ENCODE measurements at places on chromosomes 4 and X.
A peak's percentile ranks its signal among the peaks of the same experiment; 100 is the strongest.

DNA sequence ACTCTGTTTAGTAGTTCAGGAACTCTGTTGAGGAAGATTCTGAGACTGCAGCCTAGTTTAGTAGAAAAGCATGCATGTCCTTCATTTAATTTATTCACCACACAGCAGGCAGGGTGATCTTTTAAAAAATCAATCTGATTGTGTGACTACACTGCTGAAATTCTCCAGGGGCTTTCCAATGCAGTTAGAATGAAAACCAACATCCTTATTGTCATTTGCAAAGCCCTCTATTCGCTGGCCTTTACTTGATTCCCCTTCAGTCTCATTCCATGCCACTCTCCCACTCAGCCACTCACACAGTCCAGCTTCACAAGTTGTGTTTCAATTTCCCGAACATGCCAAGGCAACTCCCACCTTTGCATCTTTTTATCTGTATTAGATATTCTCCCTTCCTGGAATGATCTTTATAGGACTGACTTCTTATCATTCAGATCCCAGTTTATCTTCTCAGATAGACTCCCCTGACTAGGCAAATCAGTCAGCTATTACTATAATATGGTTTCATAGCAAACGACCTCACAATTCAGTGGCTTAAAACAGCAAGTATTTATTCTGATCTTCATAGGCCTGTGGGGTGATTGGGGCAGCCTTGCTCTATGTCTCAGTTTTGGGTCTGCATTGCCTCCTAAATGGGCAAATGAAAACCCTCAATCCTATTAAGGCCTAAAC is 21.3 kb upstream of the FTHL17 start:
- DNase-seq, result no peak

DNA sequence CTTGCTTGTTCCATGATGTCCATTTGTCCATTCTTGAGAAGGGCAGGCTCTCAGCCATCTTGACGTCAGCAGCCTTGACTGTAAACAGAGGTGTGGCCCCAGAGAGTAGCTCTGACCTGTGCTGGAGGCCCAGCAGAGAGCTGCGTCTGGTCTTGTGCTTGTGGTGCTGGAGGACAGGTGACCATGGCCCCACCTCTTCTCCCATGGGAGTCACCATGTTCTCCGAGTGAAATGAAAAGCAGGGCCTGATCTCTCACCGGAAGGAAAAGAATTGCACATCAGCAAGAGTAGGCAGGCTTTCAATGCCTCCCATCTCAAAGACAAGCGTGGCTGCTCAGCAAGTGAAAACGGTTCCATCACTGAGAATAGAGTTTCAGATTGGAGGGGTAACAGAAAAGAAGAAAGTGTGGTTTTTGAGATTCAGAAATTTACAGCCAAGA is 11.5 kb downstream of the PARM1 start:
- DNase-seq, result no peak

DNA sequence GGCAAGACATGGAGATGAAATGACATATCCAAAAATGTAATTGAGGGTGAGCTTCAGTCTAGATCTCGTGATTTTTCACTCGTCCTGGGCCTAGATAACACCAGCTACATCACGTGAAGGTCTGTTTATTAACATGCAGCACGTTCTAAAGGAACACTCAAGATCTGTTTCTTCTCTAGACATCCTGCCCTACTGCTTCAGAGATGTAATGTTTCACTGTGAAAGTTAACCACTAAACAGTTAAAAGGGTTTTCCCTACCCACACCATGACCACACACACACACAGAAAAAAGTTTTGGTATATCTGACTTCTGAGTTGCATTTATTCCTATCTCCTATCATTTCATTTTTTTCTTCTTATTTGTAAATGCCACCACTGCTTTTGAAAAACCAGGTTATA is 52.3 kb upstream of the SMIM31 start:
- no peak for DNase-seq

DNA sequence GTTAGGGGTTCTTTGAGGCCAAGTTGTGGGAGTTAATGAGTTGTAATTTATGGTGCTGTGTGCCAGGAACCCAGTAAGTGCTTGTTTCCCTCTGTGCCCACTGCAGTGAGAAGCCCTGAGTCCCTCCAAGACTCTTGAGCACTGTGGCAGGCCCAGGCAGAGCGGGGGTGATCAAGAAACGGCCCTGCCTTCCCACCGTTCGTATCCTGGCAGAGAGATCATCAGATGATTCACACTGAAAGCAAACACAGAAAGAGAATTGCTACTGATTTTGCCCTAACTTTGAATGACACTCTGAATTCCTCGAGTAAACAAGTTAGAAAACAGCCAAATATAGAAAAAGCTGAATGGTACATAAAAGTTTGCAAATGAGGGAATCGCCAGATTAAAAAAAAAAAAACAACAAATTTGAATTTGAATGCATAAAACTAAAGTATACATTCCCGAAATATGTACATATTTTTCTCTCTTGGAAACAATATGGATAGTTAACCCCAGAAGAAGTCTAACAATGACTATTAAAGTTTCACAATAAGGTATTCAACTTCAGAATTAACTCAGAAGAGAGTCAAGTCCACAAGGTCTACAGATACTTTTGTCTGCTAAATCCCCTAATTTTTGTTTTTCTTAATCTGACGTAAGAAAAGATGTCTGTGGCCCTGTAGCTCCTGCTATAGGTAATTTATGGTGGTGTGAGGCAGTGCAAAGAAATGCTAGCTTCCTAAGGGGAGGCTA is 71.8 kb downstream of the AFAP1 start:
- no peak for DNase-seq

- DNase-seq, result no peak
Measured at GRCh38 chr4:28373601-28374000, 1513.0 kb downstream of the STIM2 start.

DNA sequence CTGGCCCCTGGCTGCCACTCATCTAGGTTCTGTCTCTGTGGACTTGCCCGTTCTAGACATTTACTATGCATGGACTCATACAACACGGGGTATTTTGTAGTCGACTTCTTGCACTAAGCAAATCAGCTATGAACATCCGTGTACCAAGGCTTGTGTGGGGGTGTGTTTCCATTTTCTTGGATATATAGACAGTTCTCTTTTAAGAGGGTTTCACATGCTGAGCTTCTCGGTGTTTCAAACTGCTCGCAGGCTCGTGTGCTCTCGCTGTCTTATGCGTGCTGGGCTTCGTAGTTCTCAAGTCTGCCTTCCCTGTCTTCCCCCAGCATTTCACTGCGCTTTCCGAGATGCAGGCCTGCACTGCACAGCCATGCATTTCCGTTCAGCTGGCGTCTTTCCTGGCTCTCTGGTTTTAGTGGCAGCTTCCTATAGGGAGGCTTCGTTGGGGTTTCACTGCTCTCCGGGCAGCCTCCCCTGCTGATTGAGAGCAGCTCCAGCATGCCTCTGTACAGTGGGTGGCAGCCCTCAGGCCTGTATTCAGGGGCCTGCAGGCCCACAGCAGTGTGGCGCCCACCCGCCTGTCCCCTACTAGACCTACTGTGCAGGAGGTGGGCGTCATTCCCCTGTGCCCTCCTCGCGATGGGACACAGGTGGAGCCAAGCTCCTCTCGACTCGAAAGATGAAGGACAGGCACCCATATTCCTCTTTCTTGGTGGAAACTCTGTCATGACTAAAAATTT is 27.6 kb downstream of the ZBTB49 start:
- no peak for DNase-seq

DNA sequence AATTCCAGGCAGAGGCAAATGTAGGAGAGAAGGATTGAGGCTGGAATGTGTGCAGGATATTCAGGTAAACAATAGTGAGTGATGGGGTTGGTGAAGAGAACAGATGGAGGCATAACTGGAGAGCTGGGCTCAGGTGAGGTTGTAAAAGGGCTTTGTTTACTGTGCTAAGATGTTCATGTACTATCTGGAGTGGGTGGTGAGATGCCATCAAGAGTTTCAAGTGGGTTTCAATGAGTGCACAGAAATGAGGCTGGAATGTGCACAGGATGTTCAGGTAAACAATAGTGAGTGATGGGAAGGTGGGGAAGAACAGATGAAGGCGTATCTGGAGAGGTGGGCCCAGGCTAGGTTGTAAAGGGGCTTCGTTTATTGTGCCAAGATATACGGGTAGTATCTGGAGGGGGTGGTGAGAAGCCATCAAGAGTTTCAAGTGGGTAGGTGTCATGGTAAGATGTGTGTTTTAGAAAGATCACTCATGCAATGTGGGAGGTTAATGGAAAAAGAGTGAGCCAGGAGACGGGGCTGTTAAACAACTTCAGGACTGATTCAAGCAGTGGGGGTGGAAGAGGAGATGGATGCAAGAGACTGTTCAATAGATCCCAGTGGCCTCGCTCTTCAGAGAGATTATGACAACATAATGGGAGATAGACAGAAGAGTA is 25.4 kb upstream of the NMU start:
- DNase-seq, result no peak

- peak; percentile 9 for DNase-seq
Measured at GRCh38 chr4:86357608-86358007, 2.2 kb downstream of the MAPK10 start.

GRCh38 chrX:131332331-131332730 is 43.2 kb upstream of the IGSF1 start:
- DNase-seq, result no peak

- no peak for DNase-seq
Measured at GRCh38 chrX:45806410-45807121, 605.9 kb upstream of the DIPK2B start.

DNA sequence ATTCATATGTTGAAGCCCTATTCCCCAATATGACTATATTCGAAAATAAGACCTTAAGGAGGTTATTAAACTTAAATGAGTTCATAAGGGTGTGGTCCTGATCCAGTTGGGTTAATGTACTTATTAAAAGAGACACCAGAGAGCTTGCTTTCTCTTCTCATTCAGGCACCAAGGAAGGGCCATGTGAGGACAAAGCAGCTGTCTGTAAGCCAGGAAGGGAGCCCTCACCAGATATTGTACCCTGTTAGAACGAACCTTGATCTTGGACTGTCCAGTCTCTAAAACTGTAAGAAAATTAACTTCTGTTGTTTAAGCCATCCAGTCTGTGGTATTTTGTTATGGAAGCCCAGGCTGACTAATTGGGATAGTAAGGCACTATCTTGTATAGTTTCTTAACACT is 9.1 kb upstream of the YTHDC1 start:
- DNase-seq, result no peak

- no peak for DNase-seq
Measured at GRCh38 chrX:129659141-129659540, 4.4 kb upstream of the APLN start.

DNA sequence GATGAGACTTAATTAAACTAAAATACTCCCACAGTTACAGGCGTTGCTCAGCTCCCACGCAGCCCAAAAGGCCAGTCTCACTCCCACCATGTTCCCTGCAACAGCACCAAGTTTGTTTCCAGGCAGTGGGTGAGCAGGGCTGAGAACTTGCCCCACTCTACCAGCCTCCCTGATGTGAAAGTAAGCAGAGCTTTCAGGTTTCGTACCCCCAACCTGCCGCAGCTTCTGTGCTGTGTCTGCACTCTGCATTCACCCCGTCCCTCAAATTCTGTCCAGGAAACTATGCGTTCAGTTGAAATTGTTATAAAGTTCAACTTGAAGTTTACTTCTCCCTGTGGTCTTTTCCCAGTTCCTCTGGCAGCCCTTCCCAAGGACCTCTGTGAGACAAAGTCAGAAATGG is 17.2 kb downstream of the GLUD2 start:
- DNase-seq, result no peak

GRCh38 chr4:53620956-53621355 is 29.7 kb upstream of the LNX1 start:
- no peak for DNase-seq

DNA sequence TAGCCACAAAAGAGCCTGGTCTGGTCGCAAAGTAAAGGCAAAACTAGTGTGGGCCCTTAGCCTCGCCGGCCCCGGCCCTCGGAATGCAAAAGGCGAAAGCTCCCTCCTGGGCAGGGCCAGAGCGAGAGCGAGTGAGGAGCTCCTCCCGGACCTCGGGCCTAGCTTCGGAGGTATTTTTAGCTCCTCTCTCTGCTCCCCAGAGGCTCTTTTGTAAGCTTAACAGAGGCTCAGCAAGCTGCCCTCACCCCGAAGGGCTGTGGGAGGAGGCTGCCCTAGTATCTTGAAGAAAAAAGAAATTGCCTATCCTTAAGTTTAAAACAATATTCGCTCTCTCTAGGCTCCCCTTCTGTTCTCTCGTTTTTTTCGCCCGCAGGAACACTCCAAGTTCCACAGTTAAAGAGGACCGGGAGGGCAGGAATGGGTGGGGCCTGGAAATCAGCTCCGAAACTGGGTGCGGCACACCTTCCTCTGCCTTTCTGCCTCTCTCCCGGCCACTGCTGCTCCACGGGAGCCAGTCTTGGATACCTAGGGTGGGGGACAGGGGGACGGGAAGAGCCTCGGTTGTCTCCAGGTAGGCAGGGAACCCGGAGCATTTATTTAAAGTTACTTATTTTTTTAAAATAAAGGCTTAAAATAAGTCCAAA is 12.1 kb downstream of the HAND2 start:
- no peak for DNase-seq

- DNase-seq, result no peak
Measured at GRCh38 chr4:1055721-1056590, 44.5 kb downstream of the FGFRL1 start.

DNA sequence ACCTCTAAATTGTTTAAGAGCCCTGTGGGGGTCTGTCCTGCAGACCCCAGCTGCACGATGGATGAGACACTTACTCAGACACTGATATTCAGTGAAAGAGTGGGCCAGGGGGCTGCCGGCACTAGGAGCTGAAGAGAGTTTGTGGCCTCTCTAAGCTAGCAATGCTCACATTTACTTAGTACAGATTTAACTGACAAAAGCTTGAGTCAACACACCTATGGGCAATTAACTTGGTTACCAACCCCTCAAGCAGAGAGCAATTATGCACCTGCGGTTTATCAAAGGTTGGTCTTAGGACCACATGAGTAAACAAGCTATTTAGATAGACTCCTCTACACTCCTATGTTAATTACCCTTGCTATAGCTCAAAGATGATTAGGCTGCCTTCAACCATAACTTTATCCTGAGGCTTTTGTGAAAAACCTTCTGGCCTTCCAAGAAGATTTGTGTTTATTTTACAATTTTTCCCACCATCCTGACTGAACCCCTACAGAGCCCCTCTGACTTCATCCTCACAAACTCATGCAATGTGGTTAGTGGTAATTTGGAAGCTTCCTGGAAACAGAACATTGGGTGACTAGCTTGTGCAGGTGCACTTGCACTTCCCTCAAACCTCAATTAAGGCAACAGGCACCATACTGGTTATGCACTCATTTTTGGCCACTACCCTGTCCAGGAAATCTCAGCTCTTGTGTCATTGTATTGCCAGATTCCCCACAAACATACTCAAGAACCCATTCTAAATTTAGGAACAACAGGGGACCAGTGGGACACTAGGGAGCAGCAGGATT is 234.4 kb upstream of the ITM2A start:
- DNase-seq, result no peak

DNA sequence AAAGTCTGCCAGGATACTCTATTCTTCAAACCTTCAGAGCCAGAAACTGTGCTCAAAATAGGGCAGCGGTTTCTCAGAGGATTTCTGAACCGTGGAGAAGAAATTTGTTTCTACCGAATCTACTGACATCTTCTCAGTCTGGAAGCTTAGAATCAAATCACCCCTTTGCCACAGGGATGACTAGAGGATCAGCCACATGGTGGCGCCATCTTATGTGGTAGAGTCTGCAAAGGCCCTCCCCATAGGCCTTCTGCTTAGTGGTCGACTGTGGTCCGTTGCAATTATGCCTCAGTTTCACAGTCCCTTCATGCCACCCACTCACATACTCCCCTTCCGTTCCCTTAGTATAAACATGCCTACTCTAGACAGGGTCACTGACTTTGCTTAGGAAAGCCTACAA is 680.7 kb upstream of the SPANXN1 start:
- no peak for DNase-seq

- no peak for DNase-seq
Measured at GRCh38 chr4:123631786-123632692, 235.4 kb downstream of the SPRY1 start.

Measured in NCI-H1105 treated with DMSO at 0.1 percent for 48 hours (cell line).